ENCODE measurements at places on chromosomes 1 and 21. TPM values are rescaled to one million over a fixed set of nuclear protein-coding genes. Genes with fewer than 3 reads are reported as not detected.

Gene THEM5
- total RNA-seq: not detected

Gene TMEM200B
- total RNA-seq: 3.3 TPM

Gene SPRR2B
- not detected for total RNA-seq

DNA sequence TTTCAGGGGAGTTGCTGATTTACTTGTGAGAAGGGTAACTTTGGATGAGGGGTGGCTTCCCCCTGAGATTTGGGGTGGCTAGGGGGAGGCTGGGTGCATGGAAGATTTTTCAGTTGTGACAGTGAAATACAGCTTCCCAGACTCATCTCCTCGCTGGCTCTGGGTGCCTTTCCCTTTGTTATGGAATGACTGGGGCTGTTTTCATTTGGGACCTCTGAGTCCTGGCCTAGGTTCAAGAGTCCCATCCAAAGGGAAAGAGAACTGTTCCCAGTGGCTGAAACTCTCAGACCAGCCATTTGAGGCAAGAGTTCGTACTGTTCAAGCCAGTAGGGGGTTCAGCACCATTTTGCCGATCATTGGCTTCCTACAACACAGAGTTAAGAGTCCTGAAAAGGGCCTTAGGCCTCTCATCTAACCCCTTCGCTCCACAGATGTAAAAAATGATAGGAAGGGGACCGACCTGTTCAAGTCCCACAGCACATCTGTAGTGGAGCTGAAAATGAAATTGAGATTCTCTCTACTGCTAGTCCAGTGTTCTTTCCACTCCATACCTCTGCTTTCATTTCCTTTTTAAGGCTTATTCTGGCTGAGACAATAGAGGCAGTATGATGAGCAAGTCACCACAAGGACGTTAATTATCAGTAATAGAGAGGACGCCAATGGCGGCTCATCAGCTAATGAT is 958 bp downstream of the DDR2 start:
- H3K27me3 ChIP-seq: no peaks in the 10 kb centered on the region
- peak overlapping the region; percentile 76 for H3K27ac ChIP-seq
- no peaks in the 10 kb centered on the region for H3K36me3 ChIP-seq
- peak; percentile 37 for DNase-seq
- H3K4me1 ChIP-seq: peaks cover 24% of the 10 kb centered on the region
- peak overlapping the region; percentile 57 for H3K4me3 ChIP-seq

- no peaks in the 10 kb centered on the region for H3K4me1 ChIP-seq
- DNase-seq: no peak
- no peak overlapping the region for H3K27ac ChIP-seq
- no peaks in the 10 kb centered on the region for H3K36me3 ChIP-seq
- H3K4me3 ChIP-seq: no peak overlapping the region
- peaks cover 6% of the 10 kb centered on the region for H3K27me3 ChIP-seq
These were observed 4.9 kb downstream of the PLCH2 start for GRCh38 chr1:2480986-2481364.

DNA sequence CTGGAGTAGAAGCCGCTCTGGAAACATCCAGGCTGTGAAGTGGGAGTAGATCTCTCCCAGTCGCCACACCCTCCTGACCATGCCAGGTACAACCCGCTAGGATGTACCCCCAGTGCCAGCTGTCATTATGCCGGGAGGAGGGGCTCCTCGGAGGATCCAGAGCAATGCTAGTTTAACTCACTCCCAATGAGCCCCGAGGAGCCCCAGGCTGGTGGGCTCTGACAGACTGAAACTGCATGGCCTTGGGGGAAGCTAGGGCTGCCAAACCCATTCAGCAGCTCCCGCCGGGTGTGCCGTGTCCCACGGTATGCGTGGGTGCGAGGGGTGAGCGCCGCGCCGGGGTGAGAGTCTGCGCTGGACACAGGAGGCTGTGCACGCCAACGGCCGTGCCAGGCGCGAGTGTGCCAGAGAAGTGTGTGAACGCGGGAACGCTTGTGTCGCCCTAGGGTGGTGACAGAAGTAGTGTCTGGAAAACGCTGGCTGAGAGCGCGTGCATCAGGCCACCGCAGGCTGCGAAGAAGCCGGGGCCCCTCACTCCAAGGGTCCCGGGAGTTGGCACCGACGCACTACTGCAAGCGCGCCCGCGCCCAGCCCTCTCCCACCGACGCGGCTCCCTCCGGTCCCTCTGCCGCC is 177.1 kb upstream of the EDN2 start:
- DNase-seq: no peak
- H3K27me3 ChIP-seq: no peaks in the 10 kb centered on the region
- H3K27ac ChIP-seq: no peak overlapping the region
- H3K4me3 ChIP-seq: peak overlapping the region; percentile 59

- H3K36me3 ChIP-seq: no peaks in the 10 kb centered on the region
- H3K4me3 ChIP-seq: no peak overlapping the region
- H3K27ac ChIP-seq: no peak overlapping the region
- peaks cover 7% of the 10 kb centered on the region for H3K4me1 ChIP-seq
- no peak for DNase-seq
These were observed 1.5 kb downstream of the CENPF start for GRCh38 chr1:214604523-214604922.

DNA sequence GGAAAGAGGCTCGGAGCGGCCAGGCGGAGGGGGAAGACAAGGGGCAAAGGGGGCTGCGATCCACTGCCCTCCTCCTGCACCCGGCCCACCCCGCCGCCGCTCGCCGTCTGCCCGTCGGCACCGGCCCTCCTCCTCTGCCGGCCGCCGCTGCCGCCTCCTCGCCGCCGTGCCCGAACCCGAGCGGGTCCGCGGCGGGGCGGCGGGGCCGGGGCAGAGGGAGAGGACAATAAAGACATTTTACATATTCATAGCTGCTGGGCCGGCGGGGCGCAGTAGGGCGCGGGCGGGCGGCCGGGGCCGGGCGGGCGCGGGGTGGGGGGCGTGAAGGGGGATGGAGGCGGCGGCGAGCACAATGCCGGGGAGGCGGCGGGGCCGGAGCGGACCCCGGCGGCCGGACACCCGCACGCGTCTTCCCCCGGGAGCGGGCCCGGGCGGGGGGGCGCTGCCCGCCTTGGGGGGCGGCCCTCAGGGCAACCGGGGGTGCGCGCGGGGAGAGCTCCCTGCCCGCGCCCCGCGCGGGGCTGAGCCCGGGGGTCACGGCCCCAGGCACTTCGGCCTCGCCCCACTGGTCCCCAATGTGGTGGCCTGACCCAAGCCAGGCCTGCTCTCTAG is 546 bp downstream of the POU2F1 start:
- H3K4me1 ChIP-seq: peaks cover 22% of the 10 kb centered on the region
- H3K27me3 ChIP-seq: no peaks in the 10 kb centered on the region
- no peak for DNase-seq

DNA sequence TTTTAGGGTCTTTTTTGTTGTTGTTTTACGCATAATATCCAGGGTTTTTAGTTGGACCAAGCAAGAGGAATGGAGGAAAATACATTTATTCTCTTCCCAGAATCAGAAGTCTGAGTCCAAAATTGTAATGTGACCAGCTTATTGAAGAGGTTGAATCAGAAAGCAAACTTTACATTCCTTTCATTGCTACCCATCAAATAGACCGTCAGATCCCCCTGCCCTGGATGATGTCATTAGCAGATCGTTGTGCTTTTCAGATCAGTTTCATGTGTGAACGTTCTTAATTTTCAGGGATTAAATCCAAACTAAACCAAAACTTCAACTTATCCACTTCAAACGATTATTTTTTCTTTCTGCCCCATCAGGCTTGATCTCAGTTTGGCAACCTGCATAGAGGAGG is 85.7 kb upstream of the NGF start:
- no peak for DNase-seq
- no peak overlapping the region for H3K27ac ChIP-seq
- no peaks in the 10 kb centered on the region for H3K36me3 ChIP-seq

GRCh38 chr1:66758241-66758755 is 6.0 kb downstream of the DYNLT5 start:
- DNase-seq: no peak
- no peaks in the 10 kb centered on the region for H3K27me3 ChIP-seq
- H3K27ac ChIP-seq: peak overlapping the region; percentile 38
- peaks cover 7% of the 10 kb centered on the region for H3K4me1 ChIP-seq

- H3K36me3 ChIP-seq: peaks cover 30% of the 10 kb centered on the region
- H3K27ac ChIP-seq: no peak within 1 kb of the TSS
- DNase-seq: no peak
- no peaks in the 10 kb centered on the region for H3K27me3 ChIP-seq
- peaks cover 3% of the 10 kb centered on the region for H3K4me1 ChIP-seq
- H3K4me3 ChIP-seq: no peak within 1 kb of the TSS
These were observed at the start of gene LENEP for GRCh38 chr1:154993572-154994268. Gene LENEP (plus strand): TSS chr1:154993586. CDS start chr1:154993608, 22 bp downstream.

DNA sequence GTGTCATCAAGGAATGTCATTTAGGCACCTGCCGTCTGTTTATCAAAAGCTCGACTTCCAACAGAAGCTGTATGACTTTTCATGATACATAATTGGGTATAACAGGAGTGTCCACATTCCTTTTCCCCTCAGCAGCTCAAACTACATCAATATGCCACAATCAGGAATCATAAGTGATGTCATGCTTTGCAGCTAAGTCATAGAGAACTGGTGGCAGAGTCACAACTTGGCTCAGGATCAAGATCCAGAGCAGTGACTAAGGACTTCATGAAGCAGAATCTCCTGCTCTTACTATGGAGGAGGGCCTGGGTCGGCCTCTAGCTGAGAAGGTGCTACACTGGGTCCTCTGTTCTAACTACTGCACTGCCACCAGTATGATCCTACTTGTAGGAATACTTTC is 36.5 kb upstream of the AGBL4 start:
- H3K36me3 ChIP-seq: no peaks in the 10 kb centered on the region
- no peaks in the 10 kb centered on the region for H3K27me3 ChIP-seq
- H3K27ac ChIP-seq: no peak overlapping the region
- no peak overlapping the region for H3K4me3 ChIP-seq

GRCh38 chr1:151970626-151971025 is 23.0 kb downstream of the S100A10 start:
- no peak overlapping the region for H3K4me3 ChIP-seq
- DNase-seq: no peak

DNA sequence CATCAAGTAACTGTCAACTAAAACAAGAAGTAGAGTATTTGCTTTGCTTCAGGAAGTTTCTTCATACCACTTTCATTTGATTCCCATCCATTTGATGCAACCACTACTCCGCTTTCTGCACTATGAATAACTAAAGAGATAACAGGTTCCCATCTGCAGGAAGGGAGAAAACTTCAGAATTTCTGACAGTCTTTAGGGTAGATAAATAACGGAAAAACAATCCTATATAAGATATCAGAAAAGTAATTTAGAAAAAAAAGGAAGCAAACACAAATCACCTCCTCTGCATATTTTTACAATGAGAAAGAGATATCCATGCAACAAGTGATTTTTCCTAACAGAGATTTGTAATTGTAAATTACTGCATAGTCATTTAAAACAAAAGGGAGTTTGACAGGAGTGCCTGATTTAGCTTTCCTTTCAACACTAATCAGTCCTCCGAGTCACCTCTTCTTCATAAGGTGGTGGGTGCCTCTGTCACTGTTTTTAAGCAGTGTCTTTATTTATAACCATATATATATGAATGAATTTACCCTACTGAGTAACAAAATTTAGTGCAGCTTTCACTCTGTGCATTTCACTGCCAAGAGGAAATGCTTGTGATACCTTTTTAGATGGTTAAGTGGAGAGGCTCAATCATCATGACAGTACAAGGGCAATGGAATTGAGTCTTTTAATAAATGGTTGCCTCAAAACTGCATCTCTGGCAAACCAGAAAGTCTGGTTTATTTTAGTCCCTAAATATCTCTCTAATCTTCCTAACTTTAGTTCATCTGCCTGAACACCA is 1920.4 kb downstream of the MRPL39 start:
- no peak overlapping the region for H3K4me3 ChIP-seq
- no peaks in the 10 kb centered on the region for H3K27me3 ChIP-seq
- no peaks in the 10 kb centered on the region for H3K4me1 ChIP-seq
- no peaks in the 10 kb centered on the region for H3K36me3 ChIP-seq
- H3K27ac ChIP-seq: no peak overlapping the region
- DNase-seq: no peak

DNA sequence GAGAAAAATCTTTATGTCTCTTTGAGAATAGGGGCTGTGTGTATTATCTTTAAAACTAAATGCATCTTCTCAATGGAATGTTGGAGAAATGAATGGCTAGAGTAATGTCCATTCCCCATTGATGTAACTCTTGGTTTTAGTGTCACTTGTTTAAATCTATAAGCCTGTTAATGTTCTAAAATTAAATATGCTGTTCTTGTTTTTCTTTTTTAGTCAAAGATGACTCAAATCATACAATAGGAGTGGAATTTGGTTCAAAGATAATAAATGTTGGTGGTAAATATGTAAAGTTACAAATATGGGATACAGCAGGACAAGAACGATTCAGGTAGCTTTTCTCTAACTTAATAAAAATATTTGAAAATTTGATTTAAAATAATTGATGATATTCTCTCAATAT is 17.6 kb downstream of the RAB4A start:
- DNase-seq: no peak
- H3K4me3 ChIP-seq: no peak overlapping the region
- no peak overlapping the region for H3K27ac ChIP-seq
- H3K36me3 ChIP-seq: peaks cover 43% of the 10 kb centered on the region

DNA sequence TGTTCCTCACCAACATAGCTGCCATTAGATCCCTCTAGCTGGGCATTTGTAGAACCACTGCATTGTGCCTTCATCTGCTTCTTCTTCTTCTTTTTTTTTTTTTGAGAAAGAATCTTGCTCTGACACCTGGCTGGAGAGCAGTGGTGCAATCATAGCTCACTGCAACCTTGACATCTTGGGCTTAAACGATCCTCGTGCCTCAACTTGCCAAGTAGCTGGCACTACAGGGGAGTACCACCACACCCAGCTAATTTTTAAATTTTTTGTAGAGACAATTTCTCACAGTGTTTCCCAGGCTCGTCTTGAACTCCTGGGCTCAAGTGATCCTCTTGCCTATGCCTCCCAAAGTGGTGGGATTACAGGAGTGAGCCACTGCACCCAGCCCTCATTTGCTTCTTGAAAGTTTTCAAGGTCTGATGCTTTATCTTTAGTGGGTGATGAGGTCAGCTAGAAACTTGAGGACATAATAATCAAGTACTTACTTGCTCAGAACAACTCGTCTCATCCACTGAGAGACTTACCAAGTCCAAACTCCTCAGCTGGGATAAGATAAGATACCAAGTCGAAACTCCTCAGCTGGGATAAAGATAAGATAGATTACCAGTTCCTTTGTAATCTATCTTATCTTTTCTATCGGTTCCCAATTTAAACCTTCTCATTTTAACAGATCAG is 71.5 kb downstream of the MACF1 start:
- H3K27ac ChIP-seq: no peak overlapping the region
- no peaks in the 10 kb centered on the region for H3K27me3 ChIP-seq
- peaks cover 6% of the 10 kb centered on the region for H3K36me3 ChIP-seq
- no peak overlapping the region for H3K4me3 ChIP-seq
- peaks cover 19% of the 10 kb centered on the region for H3K4me1 ChIP-seq

GRCh38 chr1:205109711-205110110 is 12.1 kb downstream of the RBBP5 start:
- H3K36me3 ChIP-seq: peaks cover 10% of the 10 kb centered on the region
- no peak overlapping the region for H3K27ac ChIP-seq
- H3K4me3 ChIP-seq: no peak overlapping the region
- H3K27me3 ChIP-seq: no peaks in the 10 kb centered on the region
- no peak for DNase-seq

GRCh38 chr1:155069551-155070157 is 6.1 kb downstream of the EFNA4 start:
- no peak for DNase-seq
- H3K4me1 ChIP-seq: peaks cover 15% of the 10 kb centered on the region
- no peak overlapping the region for H3K4me3 ChIP-seq
- H3K27me3 ChIP-seq: no peaks in the 10 kb centered on the region
- no peak overlapping the region for H3K27ac ChIP-seq
